ENCODE measurements at places on chromosomes 4 and X. TPM values are rescaled to one million over a fixed set of nuclear protein-coding genes. Genes with fewer than 3 reads are reported as not detected.

Gene SSX3
- total RNA-seq, result not detected

DNA sequence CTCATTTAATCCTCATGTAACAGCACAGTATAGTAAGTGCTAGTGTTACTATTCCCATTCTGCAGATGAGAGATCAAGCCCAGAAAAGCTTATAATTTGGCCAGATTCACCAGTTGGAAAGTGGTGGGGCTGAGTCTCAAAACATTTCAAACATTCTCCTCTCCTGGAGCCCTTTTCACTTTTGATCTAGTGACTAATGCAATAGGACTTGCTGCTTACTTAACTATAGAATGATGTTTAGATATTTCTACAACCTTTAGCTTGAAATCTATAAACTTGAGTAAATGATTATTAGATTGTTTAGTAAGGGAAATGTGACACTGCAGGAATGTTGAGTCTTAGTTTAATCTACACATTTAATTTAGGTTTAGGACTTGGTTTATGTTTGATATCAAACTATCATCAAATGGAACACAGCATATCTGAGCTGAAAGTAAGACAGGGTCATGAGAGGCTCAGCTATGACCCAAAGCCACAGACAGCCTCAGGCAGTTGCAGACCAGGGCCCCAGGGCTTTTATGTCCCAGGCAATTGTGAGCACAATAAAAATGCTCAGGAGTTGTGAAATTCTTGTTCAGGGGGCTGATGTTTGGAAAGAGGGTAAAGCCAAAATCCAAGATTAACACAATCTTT, 199.5 kb upstream of the HS3ST1 start:
- DNase-seq, result no peak

GRCh38 chrX:100745806-100746537, 14.1 kb upstream of the SYTL4 start:
- no peak for DNase-seq

DNA sequence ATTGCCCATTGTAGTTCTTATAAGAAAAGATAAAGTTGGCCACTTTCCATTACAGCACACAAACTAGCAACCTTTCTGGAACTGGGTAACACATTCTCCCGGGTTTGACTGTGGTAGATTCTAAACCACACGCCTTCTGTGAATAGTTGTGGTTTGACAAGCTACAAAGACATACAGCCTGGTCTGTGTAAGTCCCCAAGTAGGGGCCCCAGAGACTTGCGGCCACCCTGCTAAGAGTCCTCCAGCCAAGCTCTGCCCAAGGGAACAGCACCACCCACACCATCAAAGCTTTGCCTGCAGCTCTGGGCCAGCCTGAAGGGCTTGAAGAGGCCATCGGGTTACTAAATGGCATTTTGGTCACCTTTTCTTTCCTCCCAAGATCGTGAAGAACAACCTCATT, 203.4 kb downstream of the MAML3 start:
- peak; percentile 62 for DNase-seq

Gene GPC3
- total RNA-seq, result 0.28 TPM

DNA sequence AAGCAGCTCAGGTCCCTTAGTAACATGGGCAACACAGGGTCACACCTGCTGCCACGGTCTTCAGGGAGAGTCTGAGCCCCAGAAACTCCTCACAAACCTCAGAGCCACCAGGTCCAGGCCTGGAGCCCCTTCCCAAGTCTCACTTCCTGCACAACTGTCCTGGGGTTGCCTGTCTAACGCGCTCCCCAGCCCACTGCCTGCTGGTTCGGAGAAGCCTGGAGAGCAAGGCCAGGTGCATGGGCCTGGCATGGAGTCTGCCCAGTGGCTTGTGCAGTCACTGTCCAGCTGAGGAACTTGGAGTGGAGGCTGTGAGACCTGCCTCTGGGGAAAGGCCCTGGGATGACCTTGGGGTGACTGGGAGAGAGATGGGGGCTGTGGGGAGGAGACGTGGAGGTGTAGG, 28.0 kb downstream of the FAM53A start:
- DNase-seq, result no peak

Gene TEX11
- not detected for total RNA-seq

DNA sequence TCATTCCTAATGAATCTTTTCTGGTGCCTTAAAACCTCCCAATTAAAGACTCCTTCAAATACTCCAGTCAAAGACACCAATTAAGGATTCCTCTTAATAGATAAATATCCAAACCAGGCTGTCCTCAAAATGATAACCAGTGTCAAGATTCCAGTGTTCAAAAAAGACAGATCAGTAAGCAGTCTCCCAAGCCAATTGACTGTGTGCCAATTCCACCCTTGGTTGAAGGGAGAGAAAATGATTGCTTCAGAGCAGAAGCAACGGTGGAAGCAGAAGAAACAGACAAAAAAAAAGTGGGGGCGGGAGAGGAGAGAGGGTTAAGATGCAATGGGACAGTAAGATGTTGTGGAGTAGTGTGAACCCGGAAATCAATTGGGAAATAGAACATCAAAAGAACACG, 216.0 kb upstream of the FTHL17 start:
- DNase-seq, result no peak

Gene LRP2BP
- 2.3 TPM for total RNA-seq

GRCh38 chr4:140630246-140630645, 61.5 kb upstream of the UCP1 start:
- DNase-seq, result no peak

Data from CD8-positive, alpha-beta T cell (primary cell).